ENCODE measurements at places on chromosomes 3 and 15. TPM values are rescaled to one million over a fixed set of nuclear protein-coding genes. Genes with fewer than 3 reads are reported as not detected.

The GOLGA8J gene
- 1.2 TPM for polyA plus RNA-seq

The CRABP1 gene
- 58.9 TPM for polyA plus RNA-seq

The CTNNB1 gene
- polyA plus RNA-seq: 513 TPM

The CHRD gene
- polyA plus RNA-seq: 17.2 TPM

The SCAMP5 gene
- 17.9 TPM for polyA plus RNA-seq

The TRIM42 gene
- polyA plus RNA-seq: not detected

The CSTA gene
- polyA plus RNA-seq: 0.59 TPM

The THRB gene
- polyA plus RNA-seq: 4.1 TPM

The SERPINI2 gene
- polyA plus RNA-seq: 2.5 TPM

The PTH1R gene
- polyA plus RNA-seq: 48.6 TPM

The IQCF5 gene
- polyA plus RNA-seq: not detected

The KBTBD12 gene
- 1.2 TPM for polyA plus RNA-seq

The CKMT1B gene
- polyA plus RNA-seq: 2.3 TPM

The CYP1A2 gene
- polyA plus RNA-seq: 0.06 TPM

The CLDN18 gene
- polyA plus RNA-seq: 1.6 TPM

The TMEM45A gene
- 44.0 TPM for polyA plus RNA-seq

The IL17RE gene
- polyA plus RNA-seq: 20.1 TPM

The ASB14 gene
- polyA plus RNA-seq: 0.78 TPM

GRCh38 chr3:187211532-187212195 is 14.4 kb downstream of the RTP1 start:
- DNase-seq: no peak

DNA sequence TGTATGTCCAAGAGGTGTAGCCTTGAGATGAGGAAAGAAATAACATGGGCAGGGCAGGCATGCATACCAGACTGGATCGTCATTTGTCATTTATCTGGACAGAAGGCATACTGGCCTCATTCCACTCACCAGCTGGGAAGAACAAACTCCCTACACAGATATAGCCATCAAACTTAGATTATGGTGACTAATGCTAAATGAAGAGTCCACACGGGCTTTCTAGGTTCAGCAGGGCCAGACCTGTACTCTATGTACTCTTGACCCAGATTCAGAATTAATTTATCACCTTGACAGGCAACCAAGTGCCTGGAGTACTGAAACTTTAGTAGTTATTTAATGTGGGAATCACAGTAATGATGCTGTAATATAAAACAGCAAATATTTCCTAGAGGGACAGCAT is 164.3 kb upstream of the IL12A start:
- no peak for DNase-seq

- DNase-seq: no peak
Observed at GRCh38 chr3:105613120-105613519, 246.4 kb downstream of the ALCAM start.

GRCh38 chr3:24242012-24242698 is 252.5 kb downstream of the THRB start:
- no peak for DNase-seq

GRCh38 chr3:149600634-149601033 is 57.2 kb downstream of the WWTR1 start:
- DNase-seq: no peak

GRCh38 chr3:107523539-107524325 is 970 bp downstream of the BBX start:
- peak; percentile 55 for DNase-seq

DNA sequence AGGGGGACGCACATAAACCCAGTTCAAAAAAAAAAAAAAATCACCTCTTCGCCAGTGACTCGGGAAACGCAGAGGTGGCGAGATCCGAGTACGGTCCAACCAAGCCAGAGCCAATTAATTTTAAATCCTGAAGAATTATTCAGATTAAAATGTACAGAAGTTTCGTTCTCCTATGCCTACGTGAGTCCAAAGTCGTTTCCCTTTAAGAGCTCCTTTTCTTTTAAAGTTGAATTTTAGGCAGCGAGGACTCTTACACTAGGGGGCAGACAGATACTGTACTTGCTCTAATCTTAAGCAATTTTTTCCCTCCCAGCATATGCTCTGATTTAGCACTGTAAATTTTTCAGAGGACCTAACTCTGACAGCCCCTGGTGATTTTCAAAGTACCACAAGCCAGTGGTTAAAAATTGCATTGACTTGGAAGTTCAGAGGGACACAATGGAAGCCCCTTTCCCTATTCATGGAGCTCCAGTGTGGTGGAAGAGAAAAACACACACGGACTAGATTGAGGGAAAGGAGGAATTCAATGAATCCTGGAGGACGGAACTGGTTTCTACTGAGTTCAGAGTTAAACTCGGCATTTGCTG is 3.3 kb upstream of the NR2F2 start:
- peak; percentile 87 for DNase-seq

- DNase-seq: no peak
Observed at GRCh38 chr3:13415997-13416793, 3.9 kb downstream of the NUP210 start.

DNA sequence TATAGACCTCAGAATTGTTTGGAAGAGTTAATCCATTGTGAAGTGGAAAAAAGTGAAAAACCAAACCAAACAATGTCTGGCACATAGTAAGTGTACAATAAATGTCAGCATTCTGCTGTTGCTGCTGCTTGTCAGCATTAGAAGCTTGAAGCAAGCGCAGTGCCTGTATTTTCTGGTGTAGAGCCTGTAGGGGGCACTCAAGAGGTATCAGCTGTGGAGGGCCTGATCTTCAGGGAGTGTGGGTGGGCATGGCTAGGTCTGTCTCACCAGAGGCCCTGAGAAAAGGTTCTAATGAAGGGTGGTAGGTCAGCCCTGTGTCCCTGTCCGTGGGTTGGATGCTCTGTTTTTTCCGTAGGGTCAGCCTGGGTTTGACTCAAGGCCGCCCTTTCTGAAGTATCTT is 3.6 kb downstream of the ADAMTSL3 start:
- DNase-seq: no peak

GRCh38 chr3:95508124-95508523 is 1306.3 kb upstream of the EPHA6 start:
- DNase-seq: no peak

DNA sequence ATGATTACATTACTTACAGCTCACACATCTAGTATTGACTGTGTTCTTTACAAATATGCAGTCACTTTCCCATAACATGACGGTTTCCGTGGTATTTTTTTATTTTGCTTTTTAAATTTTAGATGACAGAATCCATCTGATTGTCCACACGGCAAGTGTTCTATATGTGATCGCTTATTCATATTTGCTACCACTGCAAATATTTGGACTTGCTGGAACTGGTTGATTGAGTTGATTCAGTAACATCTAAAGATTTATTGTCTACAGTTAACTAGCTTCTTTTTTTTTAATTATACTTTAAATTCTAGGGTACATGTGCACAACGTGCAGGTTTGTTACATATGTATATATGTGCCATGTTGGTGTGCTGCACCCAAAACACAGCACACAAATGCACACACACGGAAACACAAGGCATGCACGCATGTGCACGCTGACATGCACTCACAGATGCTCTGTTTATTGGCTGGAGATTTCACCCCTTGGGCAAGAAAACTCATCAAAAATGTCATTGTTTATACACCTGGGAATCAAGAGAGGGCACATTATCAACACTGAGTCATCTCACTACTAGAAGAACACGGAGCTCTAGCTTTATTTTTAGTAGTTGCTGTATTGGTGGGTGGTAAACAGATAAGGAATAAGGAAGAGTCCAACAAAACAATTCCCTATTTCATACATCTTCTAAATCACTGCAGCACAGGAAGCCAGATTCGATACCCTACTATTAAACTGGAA is 16.4 kb downstream of the ARRDC4 start:
- DNase-seq: no peak

GRCh38 chr3:14989943-14990779 is 42.8 kb downstream of the NR2C2 start:
- DNase-seq: no peak

GRCh38 chr15:23503576-23503975 is 56.5 kb upstream of the GOLGA6L2 start:
- DNase-seq: no peak

DNA sequence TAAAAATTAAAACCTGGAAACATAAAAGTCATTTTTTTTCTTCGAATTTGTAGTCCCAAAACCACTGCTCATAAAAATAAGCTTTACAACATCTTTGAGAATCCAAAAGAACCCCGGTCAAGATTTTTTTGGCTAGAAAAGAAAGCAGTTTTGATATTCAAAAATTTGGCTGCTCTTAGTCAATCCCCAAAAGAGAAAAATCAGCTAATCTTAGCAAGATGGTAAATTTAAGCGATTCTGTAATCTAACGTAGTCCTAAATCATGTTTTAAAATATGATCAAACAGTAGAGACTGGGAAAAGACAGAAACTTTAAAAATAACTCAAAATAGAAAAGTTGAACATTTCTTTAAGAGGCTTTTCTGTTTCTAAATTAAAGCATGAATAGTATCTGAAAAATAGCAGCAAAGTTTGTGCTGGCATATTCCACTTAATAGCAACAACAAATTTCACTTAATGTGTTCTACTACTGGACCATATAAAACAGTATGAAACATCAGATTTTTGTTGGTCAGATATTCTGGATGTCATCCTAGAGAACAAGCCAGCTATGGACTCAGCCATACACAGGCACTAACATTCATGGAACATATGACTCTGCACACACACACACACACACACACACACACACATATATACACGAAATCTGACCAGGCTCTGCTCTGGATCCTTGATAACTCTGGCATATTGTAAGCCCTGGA is 19.1 kb upstream of the NR2F2 start:
- DNase-seq: no peak

DNA sequence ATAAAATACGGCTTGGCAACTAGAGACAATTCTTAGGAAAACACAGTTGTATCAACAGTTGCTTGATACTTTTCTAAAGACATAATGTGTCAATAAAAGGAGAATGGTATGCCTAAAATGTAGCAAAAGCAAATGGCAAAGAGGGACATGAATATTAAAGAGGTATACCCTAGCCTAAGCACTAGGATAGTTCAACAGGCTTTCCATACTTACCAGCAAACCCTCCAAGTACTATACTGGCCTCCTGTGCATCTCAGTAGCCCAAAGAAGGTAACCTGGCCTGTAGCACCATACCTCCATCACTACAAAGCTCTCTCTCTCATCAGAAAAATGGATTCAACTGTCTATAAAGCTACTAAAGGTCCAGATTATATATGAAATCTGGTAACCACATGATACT is 7.5 kb downstream of the SETD2 start:
- DNase-seq: no peak

DNA sequence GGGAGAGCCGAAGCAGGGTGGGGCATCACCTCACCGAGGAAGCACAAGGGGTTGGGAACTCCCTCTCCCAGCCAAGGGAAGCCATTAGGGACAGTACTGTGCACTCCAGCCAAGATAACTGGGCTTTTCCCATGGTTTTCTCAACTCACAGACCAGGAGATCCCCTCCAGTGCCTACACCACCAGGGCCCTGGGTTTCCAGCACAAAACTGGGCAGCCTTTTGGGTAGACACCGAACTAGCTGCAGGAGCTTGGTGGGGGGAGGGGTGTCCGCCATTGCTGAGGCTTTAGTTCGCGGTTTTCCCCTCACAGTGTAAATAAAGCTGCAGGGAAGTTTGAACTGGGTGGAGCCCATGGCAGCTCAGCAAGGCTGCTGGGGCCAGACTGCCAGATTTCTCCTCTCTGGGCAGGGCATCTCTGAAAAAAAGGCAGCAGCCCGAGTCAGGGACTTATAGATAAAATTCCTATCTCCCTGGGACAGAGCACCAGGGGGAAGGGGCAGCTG is 129.6 kb upstream of the LMCD1 start:
- DNase-seq: no peak

GRCh38 chr3:480070-480469 is 283.5 kb downstream of the CHL1 start:
- DNase-seq: no peak

DNA sequence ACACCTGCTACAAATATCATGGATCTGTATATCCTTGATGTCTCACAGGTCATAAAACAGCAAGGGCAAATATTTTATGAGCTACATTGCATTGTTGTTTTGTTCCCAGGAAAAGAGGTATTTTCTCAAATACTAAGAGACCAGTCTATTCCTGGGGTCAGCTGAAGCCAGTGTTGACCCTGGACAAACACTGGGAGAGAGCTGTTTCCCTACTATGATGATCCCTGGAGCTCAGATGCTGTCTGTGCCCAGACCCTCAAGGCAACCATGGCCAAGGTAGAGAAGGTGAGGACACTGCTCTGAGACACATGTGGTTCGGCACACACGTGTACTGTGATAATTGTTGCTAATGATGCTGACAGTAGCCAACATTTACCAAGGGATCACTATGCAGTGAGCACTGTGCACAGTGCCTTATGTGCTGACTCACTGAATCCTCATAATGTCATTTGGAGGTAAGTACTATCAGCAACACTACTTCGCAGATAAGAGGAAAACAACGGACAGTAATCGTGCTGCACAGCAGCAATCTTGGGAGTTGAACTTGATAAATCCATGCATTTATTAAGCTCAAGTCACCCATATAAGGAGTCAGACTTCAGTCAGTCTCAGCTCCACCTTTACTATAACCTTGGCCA is 943.6 kb downstream of the FHIT start:
- DNase-seq: no peak

GRCh38 chr3:45333549-45333948 is 54.8 kb upstream of the LARS2 start:
- no peak for DNase-seq

DNA sequence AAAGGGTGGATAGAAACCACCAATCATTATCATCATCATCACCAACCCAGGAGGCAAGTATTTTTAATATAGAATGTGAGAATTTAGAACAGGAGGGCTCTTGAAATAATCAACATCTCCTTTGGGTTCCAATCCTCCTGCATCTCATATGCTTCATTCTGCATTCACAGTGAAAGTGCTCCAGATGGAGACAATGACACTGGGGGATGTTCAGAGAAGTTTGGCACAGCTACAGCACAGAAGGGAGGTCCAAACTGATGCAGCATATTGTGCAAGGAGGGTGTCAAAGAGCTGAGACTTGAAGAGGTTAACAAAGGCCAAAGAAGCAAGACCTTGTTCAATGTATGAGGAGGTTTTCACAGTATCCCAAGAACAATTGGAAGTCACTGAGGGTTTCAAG is 767.1 kb downstream of the NTRK3 start:
- no peak for DNase-seq

GRCh38 chr15:29061746-29062145 is 176.0 kb downstream of the APBA2 start:
- DNase-seq: no peak

Data from left renal pelvis (tissue), 4 donors.